ENCODE measurements at places on chromosomes 5 and 9. TPM values are rescaled to one million over a fixed set of nuclear protein-coding genes. Genes with fewer than 3 reads are reported as not detected.

GRCh38 chr5:59051951-59052350 is 469.1 kb downstream of the RAB3C start:
- DNase-seq, result no peak

GRCh38 chr5:78985725-78986223 is 664 bp upstream of the ARSB start:
- DNase-seq, result peak; percentile 26

The CCNJL gene
- total RNA-seq, result 6.6 TPM

DNA sequence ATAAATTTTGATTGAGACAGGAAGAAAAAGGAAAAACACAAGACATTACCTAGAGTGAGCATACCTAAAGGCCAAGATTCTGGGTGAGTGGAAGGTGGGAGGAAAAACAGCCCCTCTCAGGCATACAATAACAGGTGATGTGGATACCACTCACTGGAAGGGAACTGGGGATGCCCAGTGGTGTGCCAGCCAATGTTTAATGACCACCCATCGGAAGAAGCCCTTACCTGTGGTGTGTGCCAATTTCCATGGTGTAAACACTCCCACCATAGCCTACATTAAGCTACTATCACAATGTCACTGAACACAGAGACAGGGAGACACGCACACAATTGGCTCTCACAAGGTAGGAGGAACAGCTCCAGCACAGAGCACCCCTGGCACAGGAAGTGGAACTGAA is 63.5 kb downstream of the SEMA5A start:
- no peak for DNase-seq

GRCh38 chr9:137722481-137722880 is 103.7 kb downstream of the EHMT1 start:
- DNase-seq, result no peak

- DNase-seq, result no peak
Measured at GRCh38 chr5:107231191-107231590, 439.5 kb downstream of the EFNA5 start.

- DNase-seq, result no peak
Measured at GRCh38 chr9:114037961-114038723, 40.0 kb downstream of the AMBP start.

GRCh38 chr5:68766952-68767464 is 326.8 kb upstream of the SLC30A5 start:
- DNase-seq, result no peak

The KCNV2 gene
- not detected for total RNA-seq

- no peak for DNase-seq
Measured at GRCh38 chr9:33619666-33620404, 95.8 kb downstream of the ANKRD18B start.

- DNase-seq, result no peak
Measured at GRCh38 chr5:96730586-96730985, 68.4 kb downstream of the CAST start.

- no peak for DNase-seq
Measured at GRCh38 chr9:125861405-125862058, 114.4 kb downstream of the PBX3 start.

The OMD gene
- 17.1 TPM for total RNA-seq

GRCh38 chr5:159878988-159879471 is 37.3 kb upstream of the ADRA1B start:
- peak; percentile 76 for DNase-seq

- no peak for DNase-seq
Measured at GRCh38 chr9:17793713-17794622, 215.1 kb downstream of the SH3GL2 start.

DNA sequence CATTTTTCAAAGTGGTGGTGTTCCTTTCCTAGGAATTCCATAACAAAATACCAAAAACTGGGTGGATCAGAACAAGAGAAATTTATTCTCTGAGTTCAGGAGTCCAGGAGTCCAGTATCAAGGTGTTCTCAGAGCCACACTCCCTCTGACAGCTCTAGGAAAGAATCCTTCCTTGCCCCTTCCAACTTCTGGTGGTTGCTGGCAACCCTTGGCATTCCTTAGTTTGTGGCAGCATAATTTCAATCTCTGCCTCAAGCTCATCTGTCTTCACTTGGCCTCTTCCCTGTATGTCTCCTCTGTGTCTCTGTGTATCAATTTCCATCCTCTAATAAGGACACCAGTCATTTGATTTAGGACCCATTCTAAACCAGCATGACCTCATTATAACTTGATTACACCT is 243.7 kb downstream of the MPDZ start:
- no peak for DNase-seq

The ORM2 gene
- total RNA-seq, result not detected

The GLDC gene
- total RNA-seq, result 0.62 TPM

- peak; percentile 84 for DNase-seq
Measured at GRCh38 chr5:124806373-124807077, 60.1 kb upstream of the ZNF608 start.

DNA sequence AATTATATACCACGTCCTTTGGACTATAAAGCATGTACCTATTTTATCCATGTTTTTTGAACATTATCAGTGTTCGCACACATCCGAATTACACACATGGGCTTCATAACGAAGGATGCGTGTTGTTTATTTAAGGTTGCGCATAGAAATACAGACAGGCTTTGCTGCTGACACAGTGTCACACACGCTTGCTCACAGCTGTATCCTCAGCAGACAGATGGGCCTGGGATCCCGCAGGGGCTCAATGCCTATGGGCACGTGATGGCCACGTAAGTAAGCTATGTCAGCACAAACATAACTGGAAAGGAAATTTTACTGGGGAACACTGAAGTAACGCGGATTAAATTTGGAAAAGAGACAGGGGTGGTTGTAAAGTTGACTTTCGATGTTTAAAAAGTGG is 76.6 kb downstream of the OTULIN start:
- DNase-seq, result no peak

- DNase-seq, result no peak
Measured at GRCh38 chr5:169460896-169461295, 122.7 kb upstream of the SPDL1 start.

DNA sequence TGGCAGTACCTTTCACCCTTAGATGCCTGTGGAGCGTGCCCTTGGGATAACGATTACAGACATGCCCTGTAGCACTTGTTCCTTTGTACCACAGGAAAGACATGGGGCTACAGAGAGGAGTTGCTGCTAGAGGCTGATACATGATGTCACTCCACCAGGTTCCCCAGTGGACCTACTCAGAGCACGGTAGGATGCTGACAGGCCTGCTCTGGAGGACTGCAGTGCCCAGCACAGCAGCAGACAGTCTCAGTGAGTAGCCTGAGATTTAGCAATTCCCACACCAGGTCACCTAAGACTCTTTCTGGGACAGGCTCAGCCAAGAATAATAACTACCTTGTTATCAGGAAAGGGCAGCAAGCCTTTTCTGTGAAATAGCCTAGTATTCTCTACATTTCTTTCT is 28.8 kb downstream of the PDE4D start:
- no peak for DNase-seq

DNA sequence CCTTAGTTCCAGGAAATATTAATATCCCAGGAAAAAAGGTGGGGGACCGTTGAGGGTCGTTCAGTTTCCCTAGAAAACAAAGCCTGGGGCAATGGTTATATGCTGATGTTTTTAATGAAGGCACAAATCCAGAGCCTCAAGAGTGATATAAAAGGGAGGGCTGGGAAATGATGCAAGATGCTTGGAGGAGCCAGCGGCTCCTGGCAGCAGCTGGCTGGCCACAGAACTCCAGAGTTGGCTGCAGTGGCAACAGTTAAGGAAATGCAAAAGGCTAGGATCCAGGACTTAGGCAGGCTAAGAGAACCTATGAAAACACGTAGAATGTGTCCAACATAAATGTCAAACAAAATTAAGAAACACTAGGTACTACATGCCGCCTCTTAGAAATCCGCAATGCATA is 31.0 kb upstream of the B4GALT1 start:
- DNase-seq, result peak; percentile 78

The PCSK1 gene
- total RNA-seq, result 1.6 TPM

DNA sequence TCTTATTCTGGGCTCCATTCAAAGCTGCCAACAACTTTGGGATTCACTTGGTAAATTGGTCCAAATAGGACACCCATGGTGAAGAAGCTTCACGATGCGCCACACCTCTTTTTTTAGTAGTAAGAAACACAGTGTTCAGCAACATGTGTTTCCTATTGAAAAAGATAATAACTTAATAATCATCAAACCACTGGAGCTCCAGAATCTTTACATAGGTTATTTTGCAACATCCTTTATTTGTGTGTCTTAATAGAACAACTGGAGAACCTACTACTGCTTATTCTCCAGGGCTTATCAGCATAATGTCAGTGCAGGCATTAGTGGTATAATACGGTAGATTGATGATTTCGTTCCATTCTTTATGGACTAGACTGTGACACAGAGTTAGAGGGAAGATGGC is 63.3 kb upstream of the DAPK1 start:
- DNase-seq, result no peak

GRCh38 chr5:93715761-93716160 is 25.6 kb downstream of the POU5F2 start:
- no peak for DNase-seq

DNA sequence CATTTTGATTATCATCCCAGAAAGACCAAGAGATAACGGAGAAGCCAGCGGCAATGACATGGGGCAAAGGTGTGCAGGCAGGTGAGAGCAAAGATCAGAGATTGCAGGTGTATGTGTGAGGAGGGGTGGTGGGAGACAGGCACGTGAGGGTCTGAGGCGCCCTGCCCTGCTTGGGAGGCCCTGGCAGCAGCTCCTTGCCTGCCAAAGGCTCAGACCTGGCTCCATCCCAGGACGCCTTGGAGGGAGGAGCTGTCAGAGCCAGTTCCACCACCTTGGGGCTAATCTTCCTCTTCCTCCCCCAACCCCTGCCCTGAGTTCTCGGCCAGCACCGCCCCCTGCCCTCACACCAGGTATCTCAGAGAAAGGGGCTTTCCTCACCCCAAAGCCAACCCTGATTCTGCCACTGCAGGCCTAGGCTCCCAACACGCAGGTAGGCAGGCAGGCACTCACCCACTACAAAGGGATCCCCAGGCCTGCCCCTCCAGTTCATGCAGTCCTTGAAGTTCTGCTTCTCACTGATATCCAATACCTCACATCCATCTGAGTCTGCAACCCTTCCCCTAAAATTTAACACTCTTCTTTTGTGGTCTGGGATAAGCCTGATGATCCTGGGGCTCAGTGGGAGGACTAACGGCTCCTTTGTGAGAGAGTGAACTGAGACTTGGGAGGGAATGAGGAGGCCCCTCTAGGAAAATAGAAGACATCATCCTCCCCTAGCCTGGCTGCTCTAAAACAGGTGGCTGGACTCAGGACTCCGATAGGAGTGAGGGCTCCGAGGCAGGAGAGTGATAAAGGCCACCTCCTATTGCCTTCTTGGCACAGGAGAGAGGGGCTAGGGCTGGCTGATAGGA is 1.8 kb downstream of the AQP3 start:
- no peak for DNase-seq

GRCh38 chr9:350384-350783 is 135.7 kb downstream of the DOCK8 start:
- no peak for DNase-seq

DNA sequence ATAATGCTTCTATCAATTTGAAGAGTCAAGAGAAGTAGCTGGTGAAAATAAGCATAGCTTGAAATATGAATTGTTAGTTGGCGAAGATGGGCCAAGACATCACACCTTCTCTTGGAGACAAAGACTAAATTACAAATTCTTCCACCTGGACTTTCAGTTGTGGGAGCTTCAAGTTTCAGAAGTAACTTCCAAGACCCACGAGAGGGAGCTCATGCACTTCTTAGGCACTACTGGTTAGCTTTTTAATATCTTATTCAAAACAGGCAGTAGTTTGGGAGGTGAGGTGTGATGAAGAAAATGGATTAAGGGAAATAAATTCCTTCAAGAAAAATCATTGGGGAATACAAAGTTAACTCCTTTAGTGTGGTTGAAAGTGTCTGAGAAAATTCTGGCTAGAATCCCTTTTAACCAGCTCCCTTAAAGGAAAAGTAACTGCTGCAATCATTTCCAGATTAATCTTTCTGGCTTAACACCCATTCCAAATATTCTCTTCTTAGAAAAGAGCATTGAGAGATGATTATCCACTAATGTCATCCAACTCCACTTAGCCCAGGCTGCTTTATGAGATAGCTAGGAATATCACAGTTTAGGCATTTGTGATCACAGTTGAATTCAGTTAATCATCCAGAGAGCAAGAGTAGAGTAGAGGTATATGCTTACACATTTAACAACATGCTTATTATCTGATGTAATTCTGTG is 139.5 kb upstream of the DMRTA1 start:
- DNase-seq, result no peak

GRCh38 chr9:85900504-85901201 is 40.3 kb upstream of the NAA35 start:
- DNase-seq, result no peak

DNA sequence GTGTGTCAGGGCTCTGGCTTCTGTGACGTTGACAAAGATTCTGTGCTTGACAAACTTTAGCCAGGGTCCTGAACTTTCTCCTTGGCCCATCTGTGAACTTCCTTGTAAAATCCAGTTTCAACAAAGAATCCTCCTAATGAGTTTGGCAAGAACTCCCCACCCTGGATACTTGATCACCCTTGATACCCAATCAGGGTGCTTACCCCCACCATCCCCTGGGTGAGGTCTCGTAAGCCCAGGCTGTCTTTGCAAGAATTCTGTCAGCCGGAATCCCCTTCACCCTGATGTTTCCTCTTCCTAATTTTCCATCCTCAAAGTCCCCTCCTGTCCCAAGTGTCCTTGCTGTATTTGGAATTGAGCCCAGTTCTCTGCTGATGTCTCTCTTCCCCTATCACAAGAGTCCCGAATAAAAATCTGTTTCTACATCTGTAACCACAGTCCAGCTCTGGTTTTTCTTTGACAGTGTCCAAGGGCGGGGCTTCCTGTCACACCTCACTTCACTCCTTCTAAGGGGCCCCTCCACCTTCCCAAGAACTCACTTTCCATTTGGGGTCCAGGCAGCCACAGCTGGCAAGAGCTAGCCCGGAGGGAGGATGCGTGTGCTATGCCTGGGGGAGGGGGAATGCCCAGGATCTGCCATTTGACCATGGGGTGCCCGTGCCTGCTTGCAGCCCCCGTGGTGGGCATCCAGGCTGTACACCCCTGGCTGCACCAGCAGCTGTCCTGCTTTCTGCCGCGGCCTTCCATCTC is 2.7 kb upstream of the CARD19 start:
- no peak for DNase-seq

The ELAVL2 gene
- total RNA-seq, result not detected

DNA sequence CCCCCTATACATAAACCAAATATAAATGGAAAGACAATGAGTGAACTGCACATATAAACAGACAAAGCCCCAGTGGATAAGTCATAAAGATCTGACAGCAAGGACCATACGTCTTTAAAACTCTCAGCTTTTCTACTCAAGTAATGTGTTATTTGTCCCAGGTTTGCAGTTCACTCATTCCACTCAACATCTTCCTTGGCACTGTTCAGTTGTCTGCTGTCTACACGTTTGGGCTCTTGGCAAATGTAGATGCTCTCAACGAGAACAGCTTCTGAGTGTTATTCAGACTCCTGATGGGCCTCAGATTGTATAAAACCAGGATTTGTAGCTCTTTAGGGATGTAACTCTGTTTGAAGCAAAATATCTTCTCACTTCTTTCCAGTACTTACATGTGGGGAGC is 198.2 kb upstream of the SEMA6A start:
- DNase-seq, result no peak

DNA sequence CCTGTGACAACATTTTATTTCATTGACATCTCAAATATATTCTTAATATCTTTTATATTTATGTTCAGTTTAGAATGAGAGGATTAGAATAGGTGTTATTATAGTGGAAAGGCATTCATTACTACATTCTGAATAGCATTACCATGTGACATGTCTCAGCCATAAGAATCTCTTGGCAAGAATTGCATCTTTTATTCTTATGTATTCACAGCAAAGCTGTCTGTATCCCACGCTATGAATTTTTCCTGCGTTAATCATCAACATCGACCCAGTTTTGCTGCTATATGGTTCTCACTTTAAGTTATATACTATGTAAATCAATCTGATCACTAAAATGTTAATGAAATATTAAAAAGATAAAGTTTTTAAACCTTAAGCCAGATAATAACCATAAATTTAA is 248.6 kb downstream of the TMEM232 start:
- no peak for DNase-seq

All from right cardiac atrium (tissue), 5 donors.